ENCODE measurements at places on chromosomes 16 and 17.

GRCh38 chr16:53052519-53053501 lies at the start of gene CHD9NB:
TSS of gene CHD9NB (minus strand) at chr16:53052897. CDS start at chr16:53044158, 8,739 bp downstream.
- no peak for DNase-seq

- DNase-seq = no peak
Measured at GRCh38 chr16:81539009-81539758, 94.6 kb downstream of the CMIP start.

- DNase-seq = no peak
Measured at GRCh38 chr17:48539177-48539576, 5.7 kb downstream of the HOXB2 start.

DNA sequence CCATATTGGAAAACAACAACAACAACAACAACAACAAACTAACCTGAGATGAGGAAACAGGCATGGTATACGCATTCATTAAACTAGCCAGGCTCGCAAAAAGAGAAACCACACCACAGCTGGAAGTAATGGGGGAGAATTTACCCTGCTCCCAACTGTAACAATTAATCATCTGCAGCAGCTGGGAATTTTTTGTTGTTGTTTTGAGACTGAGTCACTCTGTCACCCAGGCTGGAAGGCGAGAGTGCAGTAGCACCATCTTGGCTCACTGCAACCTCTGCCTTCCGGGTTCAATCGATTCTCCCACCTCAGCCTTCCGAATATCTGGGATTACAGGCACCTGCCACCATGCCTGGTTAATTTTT lies 16.3 kb downstream of the PRPSAP1 start:
- DNase-seq = no peak

GRCh38 chr16:12680531-12680930 lies 123.2 kb downstream of the CPPED1 start:
- no peak for DNase-seq

All from nephron progenitor cell (in vitro differentiated cells).